H54 (cell line): ENCODE measurements at places on chromosomes 1 and 21.

DNA sequence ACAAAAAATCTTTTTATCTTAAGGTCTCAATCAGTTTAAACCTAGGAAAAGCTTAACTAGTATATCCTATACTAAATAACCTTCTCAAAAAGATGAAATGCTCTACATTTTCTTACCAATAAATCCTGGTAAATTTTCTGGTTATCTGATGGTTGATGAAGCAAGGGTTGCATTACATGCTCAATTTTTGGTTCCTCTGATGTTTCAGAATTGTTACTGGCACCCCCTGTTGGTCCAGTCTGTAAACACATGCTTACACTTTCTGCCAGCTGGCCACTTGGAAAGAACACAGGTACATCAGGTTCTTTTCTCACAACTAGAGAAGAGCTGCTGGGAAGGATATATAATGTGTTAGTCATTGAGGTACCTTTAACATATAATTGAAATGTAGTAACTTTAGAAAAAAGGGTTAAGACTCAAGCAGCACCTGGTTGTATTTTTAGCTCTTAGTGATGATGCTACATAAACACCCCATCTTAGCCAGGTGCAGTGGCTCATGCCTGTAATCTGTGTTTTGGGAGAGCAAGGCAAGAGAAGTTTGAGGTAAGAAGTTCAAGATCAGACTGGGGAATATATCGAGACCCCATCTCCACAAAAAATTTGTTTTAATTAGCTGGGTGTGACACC, 30.9 kb upstream of the TAL1 start:
- DNase-seq = no peak

- no peak for DNase-seq
These were observed 37.3 kb upstream of the LPAR3 start for GRCh38 chr1:84930329-84930728.

DNA sequence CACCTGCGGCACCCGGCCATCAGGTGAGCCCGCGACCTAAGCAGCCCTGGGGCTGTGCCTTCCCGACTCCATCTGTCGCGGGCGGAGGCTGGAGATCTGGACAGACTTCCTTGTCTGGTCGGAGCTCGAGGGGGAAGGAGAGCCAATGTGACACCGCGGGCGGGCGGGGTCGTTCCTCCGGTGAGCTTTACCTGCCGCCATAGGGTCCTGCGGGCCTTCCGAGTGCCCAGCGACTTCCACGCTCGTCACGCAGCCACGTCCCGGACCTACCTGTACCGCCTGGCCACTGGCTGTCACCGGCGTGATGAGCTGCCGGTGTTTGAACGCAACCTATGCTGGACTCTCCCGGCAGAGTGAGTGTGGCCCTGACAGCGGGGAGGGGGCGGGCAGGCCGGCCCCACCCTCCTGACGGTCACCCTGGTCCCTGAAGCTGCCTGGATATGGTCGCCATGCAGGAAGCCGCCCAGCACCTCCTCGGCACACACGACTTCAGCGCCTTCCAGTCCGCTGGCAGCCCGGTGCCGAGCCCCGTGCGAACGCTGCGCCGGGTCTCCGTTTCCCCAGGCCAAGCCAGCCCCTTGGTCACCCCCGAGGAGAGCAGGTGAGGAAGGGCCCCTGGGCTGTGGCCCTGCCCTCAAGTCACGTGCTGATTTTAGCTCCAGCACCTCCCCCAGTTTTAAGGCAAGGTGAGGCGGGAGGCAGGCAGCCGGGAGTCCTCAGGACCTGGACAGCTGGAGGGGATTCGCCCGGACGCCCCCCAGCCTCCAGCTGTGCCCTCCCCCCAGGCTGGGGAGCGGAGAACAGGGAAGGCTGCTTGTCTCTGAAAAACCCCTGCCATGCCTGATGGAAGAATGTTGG, 1.1 kb downstream of the PUSL1 start:
- no peak for DNase-seq

GRCh38 chr1:109248797-109249629, at the start of gene CELSR2:
CELSR2 (plus strand) TSS chr1:109249539; CDS start chr1:109250080, 541 bp downstream.
- peak; percentile 91 for DNase-seq

- DNase-seq = no peak
These were observed 23.4 kb downstream of the RCAN3 start for GRCh38 chr1:24526045-24526444.

GRCh38 chr1:52281518-52281917, 84.5 kb downstream of the CC2D1B start:
- no peak for DNase-seq

- no peak for DNase-seq
These were observed 39.5 kb downstream of the TGFB2 start for GRCh38 chr1:218384581-218384993.

- no peak for DNase-seq
These were observed 117.1 kb upstream of the IFFO2 start for GRCh38 chr1:19073311-19074186.

DNA sequence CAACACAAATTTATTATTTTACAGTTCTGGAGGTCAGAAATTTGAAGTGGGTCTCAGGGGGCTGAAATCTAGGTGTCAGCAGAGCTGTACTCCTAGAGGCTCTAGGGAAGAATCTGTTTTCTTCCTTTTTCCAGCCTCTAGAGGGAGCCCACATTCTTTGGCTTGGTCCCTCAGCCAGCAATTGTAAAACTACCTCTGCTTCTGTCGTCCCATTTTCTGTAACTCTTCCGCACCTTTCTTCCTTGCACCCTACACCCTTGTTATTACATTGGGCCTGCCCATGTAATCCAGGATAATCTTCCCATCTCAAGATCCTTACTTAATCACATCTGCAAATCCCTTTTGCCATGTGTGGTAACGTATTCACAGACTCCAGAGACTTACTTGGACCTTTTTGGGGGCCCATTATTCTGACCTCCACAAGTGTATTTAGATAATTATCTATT, 24.8 kb upstream of the THEM4 start:
- DNase-seq = no peak

GRCh38 chr1:234720709-234721441, 110.9 kb upstream of the IRF2BP2 start:
- no peak for DNase-seq

DNA sequence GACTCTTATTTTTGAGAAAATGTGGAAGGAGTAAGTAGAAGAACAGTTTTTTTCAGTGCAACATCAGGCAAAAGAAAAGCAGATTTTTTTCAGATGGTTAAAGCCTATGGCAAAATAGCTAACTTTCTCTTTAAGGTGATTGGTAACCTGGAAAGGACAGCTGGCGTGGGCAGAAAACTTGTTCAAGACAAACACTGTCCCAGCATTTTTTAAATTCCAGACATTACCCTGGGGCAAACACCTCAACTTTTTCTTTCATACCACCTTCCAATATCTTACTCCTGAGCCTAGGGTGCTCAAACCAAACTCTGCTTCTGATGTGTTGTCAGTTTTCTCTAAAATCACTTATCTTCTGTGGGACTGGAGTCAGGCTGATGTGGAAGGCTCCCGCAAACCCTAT, 2.7 kb upstream of the LEPR start:
- DNase-seq = no peak

- DNase-seq = no peak
These were observed 124.9 kb upstream of the BACE2 start for GRCh38 chr21:41043014-41043413.

DNA sequence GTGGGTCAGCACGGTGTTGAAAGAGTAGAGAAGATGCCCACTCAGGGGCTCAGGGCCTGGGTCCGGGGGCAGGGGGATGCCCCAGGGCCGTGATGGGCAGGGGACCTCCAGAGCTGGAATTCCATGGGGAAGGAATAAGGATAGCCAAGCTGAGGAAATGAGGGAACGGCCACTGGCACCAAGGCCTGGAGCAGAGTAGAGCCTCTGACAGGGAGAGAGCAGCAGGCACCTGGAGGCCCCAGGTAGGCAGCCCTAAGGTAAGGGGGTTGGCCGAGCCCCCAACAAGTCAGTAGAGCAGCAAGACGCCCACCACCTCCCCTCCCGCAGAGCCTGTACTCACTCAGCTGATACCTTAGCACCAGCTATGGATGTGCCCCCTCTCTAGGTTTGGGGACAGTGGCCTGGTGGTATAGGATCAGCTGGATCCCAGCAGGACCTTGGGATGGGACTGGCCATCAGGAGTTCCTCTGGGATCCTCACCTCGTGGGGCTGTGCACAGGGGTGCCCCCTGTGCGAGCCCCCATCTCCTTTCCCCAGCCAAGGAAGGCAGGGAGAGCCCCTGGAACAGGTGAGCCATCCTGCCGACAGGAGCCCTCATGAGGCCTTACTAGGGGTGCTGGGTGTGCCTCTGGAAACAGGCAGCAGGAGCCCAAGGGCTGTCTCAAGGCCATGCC, 21.0 kb upstream of the ARF1 start:
- DNase-seq = no peak

- no peak for DNase-seq
These were observed 19.8 kb downstream of the PRPF38A start for GRCh38 chr1:52424231-52424636.

DNA sequence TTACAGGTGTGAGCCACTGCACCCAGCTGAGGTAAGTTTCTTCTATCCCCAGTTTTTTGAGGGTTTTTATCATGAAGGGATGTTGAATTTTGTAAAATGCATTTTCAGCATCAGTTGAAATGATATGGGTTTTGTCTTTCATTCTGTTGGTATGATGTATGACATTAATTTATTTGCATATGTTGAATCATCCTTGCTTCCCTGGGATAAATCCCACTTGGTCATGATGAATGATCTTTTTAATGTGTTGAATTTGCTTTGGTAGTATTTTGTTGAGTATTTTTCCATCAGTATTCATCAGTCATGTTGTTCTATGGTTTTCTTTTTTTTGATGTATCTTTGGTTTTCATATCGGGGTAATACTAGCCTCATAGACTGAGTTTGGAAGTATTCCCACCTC, 141.0 kb downstream of the RPS6KC1 start:
- DNase-seq = no peak

DNA sequence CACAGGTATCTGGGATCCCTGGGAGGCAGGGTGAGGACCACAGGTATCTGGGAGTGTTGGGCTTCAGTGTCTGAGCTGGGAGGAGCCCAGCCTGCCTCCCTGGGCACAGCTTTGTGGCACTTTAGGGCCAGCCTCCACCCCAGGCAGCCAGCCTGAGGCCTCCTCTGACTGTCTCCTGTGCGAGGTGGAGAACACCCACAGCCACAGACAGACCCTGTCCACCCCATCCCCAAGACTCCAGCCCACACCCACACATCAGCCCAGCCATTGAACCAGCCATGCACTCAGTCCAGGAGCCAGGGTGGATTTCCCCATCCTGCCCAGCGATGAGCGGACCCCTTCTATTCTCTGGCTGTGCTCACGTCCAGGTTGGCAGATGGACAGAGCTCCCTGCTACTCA, 21.8 kb upstream of the TNFRSF1B start:
- DNase-seq = no peak

DNA sequence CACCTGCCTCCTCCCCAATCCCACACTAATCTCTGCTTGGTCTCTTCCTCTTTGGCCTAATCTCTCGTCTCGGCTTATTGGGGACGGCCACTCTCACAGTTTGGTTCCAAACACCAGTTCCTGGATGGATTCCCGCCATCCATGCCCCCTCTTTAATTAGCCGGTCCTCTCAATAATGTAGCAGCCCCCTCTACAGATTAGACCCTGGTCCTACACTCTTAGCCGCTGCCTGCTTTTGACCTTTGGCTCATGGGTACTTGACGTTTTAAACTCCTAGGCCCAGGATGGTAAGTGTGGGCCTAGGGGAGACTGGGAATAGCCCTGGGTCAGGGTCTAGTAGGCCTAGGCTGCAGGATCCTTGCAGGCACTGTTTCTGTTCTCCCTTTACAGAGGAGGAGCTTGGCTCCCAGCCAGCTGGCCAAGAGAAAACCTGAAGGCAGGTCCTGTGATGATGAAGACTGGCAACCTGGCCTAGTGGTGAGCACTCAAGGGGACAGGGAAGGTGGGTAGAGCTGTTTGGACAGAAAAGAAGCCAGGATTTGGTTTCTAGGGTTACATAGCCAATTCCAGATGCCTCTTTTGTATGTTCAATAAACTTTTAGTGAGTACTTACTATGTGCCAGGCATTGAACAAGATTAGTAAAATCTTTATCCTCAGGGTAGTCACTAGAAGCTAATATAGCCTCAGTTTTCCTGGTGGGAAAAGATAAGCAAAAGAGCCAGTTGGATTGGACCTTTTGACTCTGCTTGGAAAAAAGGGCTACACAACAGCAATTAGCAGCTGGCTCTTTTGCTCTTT, 758 bp downstream of the RAD54L start:
- DNase-seq = peak; percentile 38

DNA sequence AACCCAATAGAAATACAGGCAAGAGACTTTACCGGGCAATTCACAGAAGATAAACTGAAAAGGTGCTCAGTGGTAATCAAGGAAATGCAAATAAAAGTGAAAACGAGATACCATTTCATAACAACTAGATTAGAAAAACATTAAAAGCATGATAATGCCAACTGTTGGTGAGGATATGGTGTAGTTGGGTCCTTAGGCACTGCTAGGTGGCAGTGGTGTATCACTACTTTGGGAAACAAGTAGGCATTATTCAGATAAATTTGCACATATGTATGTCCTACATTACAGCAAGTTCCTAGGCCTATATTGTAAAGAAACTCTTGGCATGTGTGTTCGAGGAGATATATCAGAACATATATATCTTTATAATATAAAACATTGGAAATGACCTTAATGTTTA, 31.0 kb downstream of the AZIN2 start:
- no peak for DNase-seq

GRCh38 chr1:9014475-9015375, 11.5 kb downstream of the SLC2A7 start:
- DNase-seq = no peak

- no peak for DNase-seq
These were observed 20.7 kb upstream of the PADI1 start for GRCh38 chr1:17184161-17184665.

GRCh38 chr21:34912022-34912945, 136.8 kb downstream of the RUNX1 start:
- DNase-seq = no peak

- no peak for DNase-seq
These were observed 169.2 kb upstream of the SGIP1 start for GRCh38 chr1:66364578-66365391.

DNA sequence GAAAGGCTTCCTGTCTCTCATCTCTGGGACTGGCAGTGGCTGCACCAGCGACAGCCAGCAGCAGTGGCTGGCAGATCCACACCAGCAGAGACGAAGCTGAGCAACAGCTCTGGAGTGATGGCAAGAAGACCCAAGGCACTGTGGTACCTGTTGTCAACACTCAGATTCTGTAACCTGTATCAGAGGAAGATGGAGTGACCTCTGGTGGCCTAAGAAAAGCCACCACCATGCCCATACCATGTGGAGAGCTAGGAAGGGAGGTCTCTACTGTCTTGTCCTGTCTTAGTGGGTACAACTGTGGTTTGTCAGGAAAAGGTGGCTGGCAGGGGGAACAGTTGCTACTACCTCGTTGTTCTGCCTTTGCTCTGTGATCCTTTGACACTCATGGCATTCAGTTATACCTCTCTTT, 22.5 kb upstream of the RHBDL2 start:
- DNase-seq = no peak

DNA sequence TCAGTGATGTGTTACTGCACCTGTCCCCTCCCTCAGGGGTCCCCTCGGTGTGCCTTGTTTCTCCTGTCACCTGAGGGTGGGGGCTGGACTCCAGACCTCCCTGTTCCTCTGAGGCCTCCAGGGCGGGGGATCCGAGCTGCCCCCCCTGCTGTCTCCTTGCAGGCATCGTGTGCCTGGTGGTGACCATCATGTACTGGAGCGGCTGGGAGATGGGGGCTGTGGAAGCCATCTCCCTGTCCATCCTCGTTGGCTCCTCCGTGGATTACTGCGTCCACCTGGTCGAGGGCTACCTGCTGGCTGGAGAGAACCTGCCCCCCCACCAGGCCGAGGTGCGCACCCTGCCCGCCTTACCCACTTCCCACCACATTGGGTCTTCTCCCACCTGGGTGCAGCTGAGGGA, 56.4 kb downstream of the DISP3 start:
- DNase-seq = no peak

- DNase-seq = no peak
These were observed 29.4 kb downstream of the S100A6 start for GRCh38 chr1:153506386-153506785.
